ENCODE measurements at places on chromosomes 13 and 19. TPM values are rescaled to one million over a fixed set of nuclear protein-coding genes. Genes with fewer than 3 reads are reported as not detected.

Gene ZNF581
- 33.5 TPM for polyA plus RNA-seq

DNA sequence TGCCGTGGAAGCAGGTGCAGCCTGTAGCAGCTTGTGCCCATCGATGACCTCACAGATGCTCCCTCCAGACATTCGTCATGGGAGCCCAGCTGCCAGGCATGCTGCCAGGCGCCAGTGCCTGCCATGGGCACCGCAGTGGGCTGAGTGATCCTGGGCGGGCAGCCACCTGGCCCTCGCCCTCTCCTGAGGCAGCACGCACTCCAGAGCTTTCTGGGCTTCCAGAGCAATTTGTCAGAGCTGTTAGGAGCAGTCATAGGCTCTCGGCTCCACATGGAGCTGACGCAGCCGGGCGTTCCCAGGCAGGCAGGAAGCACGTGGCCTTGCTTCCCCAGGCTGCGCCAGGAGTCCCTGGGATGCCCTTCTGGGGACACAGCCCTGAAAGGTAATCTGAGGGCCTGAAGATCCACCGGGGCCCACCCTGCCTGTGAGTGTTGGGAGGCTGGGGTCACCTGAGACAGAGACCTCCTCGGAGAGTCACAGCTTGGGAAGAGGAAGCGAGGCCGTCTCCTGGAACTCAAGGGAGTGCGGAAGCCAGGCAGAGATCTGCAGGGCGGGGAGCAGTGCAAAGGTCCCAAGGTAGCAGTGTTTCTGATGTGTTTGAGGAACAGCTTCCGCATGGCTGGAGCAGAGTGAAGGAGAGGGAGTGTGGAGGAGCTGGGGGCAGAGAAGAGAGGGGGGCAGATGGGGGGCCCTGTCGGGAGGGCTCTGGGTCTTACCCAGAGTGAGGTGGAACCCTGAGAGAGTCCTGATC lies 50.6 kb downstream of the DPF1 start:
- DNase-seq, result no peak

DNA sequence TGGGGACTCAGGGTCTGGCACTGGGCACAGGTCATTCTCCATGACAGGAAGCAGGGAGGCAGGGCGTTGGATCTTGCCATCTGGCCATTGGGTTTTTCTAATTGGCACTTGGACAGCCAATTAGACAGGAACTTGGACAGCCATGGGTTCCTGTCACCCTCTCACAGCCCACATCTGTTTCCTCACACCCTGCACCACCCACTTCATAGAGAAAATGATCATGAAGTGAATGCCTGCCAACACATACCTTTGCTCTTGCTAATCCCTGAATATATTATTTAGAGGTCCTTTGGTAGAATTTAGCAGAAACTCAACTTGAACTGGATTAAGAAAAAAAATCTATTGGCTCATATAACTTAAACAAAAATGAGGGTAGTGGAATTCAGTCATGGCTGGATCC lies 4.9 kb upstream of the OLFM2 start:
- DNase-seq, result no peak

DNA sequence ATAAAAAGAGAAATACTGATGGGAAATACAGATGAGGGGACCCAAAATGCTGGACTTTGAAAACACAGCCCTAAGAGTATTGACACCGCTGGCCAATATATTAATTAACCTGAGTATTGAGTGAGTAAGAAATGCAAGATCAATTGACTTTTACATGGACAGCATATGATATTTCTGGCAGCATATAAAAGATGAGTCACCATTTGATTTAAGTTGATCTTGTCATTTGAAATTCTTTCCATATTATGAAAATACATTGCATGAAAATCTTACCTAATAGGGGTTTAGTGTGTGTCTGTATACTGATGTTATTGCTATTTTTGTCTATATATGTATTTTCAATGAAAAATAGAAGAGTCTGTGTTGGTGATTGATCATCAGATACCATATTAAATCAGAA lies 619.6 kb downstream of the KCTD12 start:
- no peak for DNase-seq

- no peak for DNase-seq
Observed at GRCh38 chr13:47798906-47799305, 202.2 kb downstream of the SUCLA2 start.

DNA sequence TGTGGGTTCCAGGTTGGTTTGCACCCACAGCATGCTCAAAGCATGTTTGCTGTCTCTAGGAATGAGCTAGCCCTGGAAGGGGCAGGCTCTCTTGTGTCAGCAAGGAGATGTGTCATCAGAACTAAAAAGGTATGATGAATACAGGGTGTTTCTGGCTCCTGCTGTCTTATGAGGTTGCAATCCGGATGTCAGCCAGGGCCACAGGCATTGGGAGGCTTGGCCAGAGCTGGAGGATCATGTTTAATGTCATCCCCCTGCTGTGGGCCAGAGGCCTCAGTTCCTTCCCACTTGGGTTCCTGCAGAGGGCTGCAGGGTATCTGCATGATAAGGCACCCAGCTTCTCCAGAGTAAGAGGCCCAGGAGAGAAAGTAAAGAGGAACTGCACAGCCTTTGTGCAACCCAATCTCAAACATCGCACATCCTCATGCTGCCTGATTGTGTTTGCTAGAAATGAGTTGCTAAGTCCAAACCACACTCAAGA lies 193.6 kb downstream of the COL4A1 start:
- no peak for DNase-seq

- no peak for DNase-seq
Observed at GRCh38 chr19:18428787-18429674, 8.9 kb downstream of the ISYNA1 start.

DNA sequence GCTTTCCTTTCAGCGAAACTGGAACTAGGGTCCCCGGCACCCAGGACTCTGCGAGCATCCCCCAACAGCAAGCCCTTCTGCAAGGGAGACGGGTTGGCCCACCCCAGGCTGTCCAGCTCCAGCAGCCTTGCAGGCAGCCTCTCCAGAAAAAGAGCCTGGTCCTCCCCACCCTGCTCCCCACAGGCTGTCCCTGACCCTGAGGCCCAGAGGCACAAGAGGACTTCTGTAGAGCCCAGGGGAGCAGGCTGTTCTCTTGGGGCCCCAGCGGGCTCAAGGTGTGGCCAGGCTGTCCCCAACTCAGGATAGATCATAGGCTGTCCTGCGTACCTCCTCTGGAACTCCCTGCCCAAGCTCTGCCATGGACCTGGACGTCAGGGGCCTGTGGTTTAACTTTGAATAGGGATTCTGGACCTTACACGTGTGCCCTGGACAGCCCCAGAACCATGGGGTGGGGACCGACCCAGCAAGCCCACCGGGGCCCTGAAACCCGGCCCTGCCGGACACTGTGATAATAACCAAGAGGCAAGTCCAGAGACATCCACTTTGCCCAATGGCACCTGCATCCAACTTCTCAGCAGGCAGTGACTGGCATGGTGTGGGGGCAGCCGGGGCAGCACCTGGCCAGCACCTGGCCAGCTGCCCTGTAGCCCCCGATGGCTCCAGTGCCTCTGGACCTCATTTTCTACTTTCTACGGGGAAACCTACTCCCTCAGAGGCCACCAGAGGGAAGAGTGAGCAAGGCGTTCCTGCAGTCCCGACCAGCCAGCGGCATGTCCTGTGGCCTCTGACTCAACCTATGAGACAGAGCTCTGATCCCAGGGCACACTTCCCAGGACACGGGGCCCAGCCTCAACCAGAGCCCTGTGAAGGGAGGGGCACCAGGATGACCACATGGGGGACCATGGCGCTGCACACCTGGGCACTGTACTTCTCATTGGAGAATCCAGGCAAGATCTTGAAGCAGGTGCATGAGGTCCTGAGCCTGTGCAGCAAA lies 50.9 kb upstream of the TPM4 start:
- no peak for DNase-seq

Gene ZNF528
- 22.9 TPM for polyA plus RNA-seq

GRCh38 chr13:111325146-111325890 lies 4.9 kb downstream of the TEX29 start:
- no peak for DNase-seq

DNA sequence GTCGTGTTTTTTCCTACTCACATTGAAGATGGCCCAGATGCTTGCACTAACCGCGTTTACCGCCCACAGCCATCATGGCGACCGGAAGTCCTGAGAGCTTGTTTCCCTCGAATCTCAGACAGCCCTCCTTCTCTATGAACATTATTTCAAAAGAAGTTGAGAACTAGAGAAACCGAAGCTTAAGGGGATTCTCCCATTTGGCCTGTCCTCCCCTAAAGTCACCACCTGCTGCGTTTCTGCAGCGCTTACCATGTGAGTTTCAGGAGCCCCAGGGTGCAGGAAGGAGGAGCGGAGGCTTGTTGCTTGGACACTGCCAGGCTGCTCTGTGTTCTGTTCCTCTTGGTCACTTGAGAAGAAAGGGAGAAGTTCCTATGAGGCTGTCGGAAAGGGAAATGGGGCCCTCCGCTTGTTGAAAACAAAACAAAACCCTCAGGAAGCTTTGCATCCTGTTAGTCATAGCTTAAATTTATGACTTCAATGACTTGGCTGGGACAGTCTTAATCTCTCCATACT lies 6.2 kb downstream of the CARD8 start:
- no peak for DNase-seq

DNA sequence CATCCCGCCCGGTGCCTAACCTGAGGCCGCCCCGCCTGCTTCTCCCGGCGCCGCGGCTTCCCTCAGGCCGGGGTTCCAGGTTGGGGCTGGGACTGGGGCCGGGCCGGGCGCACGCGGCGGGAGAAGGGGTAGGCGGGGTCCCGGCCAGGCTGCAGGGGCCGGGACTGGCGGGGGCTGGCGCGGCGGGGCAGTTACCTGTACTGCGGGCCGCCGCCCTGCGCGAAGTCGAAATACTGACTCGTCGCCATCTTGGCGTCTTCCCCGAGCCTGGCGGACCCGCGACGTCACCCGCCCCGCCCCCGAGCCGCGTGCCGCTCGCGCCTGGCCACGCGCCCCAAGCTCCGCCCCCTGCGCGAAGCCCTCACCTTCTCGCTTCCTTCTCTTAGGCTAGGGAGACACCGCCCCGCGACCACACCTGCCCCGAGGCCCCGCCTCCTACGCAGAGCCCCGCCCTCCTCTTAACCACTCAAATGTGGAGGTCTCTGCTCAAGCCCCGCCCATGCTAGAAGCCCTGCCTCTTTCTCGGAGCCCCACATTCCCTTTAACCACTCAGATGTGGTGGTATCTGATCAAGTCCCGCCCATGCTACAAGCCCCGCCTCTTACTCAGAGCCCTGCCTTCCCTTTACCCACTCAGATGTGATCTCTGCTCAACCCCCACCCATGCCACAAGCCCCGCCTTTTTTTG lies at the start of gene ZFR2:
ZFR2 (minus strand) TSS at position 269 of the 687 bp plus-strand sequence; CDS start at position 248, 21 bp downstream.
- no peak for DNase-seq

DNA sequence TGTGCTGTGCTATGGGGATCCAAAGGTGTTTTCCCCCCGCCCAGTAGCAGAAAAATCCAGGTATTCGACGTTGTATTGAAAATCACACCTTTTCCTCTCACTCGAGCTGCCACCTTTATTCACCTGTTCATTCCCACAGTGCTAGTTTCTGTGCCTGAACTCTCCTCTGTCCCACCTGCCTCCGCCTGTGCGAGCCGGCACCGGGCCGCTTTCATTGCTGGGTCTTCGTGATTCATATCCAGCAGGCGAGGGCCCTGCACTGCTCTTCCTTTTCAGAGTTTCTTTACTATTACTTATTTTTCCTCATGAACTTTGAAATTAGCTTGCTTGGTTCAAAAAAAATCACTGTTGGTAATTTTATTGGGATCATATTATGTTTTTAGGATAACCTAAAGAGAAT lies 42.4 kb upstream of the SOX1 start:
- DNase-seq, result no peak

Gene SHISA2
- 62.5 TPM for polyA plus RNA-seq

Gene SYCN
- polyA plus RNA-seq, result not detected

DNA sequence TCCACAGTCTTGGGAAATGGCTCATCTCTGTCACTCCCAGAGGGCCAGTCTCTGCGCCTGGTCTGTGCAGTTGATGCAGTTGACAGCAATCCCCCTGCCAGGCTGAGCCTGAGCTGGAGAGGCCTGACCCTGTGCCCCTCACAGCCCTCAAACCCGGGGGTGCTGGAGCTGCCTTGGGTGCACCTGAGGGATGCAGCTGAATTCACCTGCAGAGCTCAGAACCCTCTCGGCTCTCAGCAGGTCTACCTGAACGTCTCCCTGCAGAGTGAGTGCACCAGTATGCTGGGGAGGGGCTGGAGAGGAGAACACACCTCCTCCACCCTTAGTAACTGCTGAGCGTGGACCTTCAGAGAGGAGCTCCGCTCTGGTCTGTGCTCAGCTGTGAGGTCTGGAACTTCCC lies 2.3 kb downstream of the SIGLEC9 start:
- no peak for DNase-seq

- no peak for DNase-seq
Observed at GRCh38 chr19:1513499-1514294, 878 bp upstream of the ADAMTSL5 start.

Gene GRIN2D
- 0.63 TPM for polyA plus RNA-seq

Measured in left renal cortex interstitium (tissue), 4 donors.